Nucleus accumbens (tissue), 56 donors: ENCODE measurements at places on chromosomes 12 and 14.

GRCh38 chr12:64500394-64500793 is 48.5 kb downstream of the TBK1 start:
- DNase-seq, result no peak

DNA sequence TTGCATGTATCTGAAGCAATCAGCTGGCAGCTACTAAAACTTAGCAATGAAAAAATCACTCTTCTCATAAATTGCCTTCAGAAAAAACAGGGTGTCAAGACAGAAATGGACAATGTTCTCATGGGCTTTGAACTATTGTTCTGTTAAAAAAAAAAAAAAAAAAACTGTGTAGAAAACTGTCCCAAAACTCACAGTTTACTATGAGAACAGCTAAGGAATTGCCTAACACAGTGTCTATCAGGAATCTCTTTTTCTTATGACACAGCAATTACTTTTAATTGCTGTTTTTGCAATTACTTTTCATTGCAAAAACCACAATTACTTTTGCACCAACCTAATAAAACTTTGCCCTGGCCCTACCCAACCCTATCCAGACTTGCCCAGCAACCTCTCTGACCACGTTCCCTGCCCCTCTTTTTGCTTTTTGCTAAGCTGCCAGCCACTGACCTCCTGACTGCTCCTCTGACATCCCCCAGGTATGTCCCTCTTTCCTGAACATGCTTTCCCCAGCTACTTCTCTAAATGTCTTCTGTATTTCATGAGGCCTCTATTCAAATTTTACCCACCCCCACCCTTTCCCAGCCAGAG is 68.0 kb upstream of the SLCO1C1 start:
- no peak for DNase-seq

- no peak for DNase-seq
Observed at GRCh38 chr12:24742378-24742777, 206.5 kb downstream of the BCAT1 start.

DNA sequence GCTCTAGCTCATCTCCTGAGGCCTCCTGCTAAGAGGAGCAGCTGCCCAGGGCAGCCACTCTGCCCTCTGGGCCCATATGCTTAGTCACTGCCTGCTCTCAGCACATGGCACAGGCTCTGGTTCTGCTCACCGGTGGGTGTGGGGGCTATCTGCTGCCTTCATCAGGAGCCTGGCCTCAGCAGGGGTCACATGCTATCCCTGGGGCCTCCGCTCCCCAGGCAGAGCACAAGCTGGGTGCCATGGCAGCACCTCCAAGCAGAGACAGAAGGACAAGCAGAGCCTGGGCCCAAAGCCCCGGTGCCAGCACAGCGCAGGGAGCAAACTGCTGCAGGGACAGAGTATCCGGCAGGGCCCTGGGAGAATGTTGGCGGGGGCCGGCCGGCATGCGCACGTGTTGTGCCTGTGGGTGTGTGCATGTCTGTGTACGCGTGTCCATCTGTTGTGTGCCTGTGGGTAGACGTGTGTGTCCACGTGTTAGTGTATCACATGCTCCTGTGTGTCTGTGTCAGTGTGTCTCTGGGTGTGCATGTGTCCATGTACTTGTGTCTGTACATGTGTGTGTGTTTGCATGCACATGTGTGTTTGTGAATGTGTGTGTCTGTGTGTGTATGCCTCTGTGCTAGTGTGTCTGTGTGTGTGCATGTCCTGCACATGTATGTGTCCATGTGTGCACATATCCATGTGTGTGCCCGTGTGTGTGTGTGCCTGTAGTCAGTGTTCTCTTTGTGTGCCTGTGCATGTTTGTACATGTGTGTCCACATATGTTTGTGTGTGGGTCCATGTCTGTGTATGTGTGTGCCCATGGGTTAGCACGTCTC is 326.9 kb downstream of the TMEM121 start:
- DNase-seq, result no peak

DNA sequence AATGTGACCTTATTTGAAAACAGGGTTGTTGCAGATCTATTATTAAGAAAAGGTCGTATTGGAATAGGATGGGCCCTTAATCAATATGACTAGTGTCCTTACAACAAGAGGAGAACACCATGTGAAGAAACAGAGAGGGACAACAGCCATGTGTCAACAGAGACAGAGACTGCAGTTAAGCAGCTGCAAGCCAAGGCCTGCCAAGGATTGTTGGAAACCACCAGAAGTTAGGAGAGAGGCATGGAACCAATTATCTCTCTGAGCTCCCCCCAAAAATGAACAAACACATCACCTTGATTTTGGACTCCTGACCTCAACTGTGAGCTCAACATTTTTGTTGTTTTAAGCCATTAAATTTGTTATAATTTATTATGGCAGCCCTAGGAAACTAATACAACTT is 214.6 kb upstream of the PRKD1 start:
- no peak for DNase-seq

DNA sequence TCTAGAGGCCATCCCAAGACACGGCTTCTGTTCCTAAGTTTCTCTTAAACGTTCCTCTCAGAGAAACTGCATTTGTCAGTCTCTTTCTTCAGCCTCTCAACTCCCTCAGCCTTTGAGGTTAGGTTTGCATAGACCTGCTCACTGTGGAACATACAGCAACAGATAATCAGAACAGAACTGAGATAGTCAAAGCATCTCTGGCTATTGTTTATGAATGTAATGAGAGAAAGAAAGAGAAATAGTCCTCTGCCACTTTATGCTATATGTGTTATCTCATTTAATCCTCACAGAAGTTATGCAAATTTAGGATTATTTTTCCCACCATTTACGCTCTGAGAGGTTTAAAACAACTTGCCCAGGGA is 190.6 kb downstream of the PHLDA1 start:
- no peak for DNase-seq

DNA sequence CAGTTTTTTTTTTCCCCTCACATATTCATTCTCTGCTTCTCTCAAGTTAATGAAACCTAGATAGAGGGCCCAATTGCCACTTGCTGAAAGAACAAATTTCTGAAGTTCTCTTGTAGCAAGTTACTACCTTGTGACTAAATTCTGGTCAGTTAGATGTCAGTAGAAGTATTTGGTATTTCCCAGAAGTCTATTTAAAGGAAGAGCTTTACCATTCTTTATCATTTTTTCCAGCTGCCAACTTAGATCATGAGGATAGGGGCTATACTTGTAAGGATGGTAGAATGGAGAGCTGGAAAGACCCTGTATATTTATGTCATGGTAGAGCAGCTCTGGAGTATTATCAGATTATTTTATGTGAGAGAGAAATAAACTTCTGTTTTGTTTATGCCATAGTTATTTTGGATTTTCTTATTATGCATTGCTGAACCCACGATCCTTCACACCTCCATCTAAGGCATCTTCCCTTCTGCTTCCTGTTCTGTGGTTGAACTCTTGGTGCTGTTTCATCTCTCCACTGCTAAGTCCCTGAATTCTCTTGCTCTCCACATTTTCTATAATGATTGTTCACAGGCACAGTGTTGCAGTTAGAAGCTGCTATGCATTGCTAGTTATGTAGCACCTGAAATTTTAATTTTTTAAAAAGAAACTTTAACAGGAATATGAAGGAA is 25.9 kb downstream of the FUT8 start:
- no peak for DNase-seq

DNA sequence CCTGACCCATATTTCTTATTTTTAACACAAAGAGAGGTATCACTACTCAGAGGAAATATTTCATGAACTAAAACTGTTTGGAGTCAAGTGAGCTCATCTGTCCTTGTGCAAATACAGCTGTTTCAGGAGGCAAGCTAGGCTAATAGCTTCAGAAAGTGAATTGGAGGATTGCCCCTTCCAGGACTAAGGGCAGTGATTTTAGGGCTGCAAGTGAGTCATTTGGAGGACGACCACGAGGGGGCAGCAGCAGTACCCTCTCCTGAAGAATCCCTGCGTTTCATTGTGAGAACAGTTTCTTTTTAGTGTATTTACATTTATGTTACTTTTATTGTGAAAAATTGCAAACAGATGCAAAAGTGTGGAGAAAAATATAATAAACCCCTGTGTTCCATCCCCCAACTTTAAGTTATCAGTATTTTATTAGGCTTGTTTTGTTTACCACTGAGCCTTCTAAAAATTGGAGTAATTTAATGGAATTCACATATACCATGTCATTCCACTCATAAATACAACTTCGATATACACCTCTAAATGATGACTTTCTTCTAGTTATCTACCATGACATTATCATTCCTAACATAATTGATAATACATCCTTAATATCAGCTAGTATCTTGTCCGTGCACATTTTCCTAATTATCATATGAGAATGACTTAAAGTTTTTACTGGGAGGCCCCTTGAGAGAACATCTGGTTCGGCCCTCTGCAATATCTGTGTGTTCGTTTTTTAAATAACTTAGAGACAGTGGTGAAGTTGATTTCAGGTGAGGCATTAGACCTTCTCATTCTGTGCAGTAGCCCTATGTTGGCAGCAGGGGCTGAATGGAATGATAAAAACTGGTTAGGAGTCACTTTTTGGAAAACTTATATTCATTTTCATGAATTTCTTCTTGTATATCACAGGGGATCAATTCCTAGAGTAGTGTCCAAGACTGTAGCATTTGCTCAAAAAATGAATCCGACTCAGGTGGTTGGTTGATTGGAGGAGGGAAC is 13.7 kb downstream of the FOXJ2 start:
- peak; percentile 81 for DNase-seq

GRCh38 chr14:66174453-66174891 is 311.7 kb upstream of the CCDC196 start:
- no peak for DNase-seq

DNA sequence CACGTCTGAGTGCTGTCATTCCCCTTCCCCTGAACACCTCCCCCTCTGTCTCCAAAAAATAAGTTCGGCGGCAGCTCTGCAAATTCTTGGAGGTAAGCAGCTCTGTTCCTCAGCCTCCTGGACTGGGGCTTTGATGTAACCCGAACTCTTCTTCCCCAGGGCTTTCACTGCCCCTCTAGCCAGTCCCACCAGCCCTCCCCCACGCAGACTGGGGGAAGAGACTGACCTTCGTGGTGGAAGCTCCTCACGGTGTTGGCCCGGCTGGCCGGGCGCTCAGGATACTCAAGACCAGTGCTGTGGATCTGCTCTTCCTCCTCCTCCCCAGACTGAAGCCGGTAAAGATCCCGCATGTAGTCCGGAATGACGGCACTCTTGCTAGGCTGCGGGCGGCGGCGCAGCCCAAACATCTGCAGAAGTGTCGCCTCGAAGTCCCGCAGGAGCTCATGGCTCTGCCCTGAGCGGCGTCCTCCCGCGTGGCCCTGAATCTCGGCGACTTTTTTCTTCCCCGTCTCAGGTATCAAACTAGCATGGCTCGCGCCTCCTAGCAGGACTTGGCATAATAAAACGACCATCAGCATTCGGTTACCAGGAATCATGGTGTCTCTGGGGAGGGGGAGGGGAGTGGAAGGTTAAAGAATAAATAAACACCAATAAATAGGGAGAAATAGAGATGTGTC is 4.9 kb downstream of the BMP4 start:
- DNase-seq, result no peak

DNA sequence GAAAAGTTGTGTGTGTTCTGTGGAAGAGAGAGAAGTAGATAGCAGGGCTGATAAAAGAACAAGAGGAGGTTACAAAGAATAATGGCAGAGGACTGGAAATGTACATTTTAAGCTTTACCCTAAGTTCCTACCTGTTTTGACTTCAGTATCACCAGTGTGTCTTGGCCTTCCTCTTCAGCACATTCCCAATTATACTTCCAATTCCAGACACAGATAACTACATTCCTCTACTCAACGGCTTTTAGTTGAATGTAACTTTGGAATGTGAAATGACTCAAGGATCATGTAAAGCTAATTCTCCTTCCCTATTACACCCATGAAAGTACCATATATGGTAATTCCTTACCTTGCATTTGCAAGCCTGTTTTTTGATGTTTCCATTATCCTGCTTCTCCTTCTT is 5.0 kb downstream of the MGST1 start:
- no peak for DNase-seq

DNA sequence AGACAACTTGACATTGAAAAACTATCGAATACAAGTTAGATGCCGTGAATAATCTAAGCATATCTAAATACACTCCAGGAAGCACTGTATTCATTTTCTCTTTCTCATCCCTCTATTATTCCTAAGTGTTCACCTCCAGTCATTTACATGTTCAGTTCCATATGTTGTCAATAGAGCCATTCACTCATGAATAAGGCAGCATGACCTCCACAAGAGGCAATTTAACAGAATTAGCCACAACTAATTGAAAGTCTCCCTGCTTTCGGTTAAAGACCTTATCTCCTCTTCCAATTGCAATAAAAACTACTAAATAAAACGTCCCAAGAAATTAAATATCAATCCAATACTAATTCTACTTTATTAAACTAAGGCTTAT is 1.8 kb downstream of the LRIG3 start:
- no peak for DNase-seq

DNA sequence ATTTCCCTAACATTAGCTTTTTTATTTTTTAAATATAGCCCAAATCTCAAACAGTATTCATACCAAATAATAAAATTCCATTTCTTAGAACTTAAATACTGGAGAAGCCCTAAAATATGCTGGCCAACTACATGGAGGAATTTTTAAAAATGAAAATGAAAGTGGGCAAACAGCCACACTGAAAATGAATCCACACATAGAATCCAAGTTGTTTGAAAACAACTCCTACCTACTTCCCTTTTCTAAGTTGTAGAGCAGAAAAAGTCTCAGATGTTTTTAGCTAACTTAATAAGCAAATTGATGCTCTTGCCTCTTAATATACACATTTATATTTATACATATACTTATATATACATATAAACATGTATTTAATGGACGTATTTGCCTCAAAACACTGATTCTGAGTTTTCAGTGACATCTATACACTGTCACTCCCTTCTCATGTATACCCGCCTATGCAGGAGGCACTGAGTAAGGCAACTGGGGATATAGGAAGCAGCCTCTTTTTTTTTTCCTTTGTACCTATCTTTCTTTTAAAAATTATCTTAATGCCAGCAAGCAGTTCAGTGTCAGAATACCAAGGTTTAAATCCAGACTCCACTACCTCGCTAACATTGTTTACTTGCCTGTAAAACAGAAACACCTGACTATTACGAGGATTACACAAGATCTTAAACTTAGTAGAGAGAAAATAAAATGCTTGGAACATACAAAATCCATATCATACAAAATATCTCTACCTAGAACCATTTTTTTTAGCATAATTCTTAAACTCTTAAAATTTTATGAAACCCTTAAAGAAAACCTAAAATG is 13.3 kb downstream of the DICER1 start:
- DNase-seq, result no peak

GRCh38 chr12:3442397-3442796 is 48.6 kb upstream of the PRMT8 start:
- no peak for DNase-seq

GRCh38 chr12:130804216-130804615 is 34.8 kb downstream of the STX2 start:
- no peak for DNase-seq

- no peak for DNase-seq
Observed at GRCh38 chr14:90814806-90815571, 1.2 kb downstream of the TTC7B start.

GRCh38 chr12:72264548-72265175 is 7.5 kb upstream of the TRHDE start:
- no peak for DNase-seq

DNA sequence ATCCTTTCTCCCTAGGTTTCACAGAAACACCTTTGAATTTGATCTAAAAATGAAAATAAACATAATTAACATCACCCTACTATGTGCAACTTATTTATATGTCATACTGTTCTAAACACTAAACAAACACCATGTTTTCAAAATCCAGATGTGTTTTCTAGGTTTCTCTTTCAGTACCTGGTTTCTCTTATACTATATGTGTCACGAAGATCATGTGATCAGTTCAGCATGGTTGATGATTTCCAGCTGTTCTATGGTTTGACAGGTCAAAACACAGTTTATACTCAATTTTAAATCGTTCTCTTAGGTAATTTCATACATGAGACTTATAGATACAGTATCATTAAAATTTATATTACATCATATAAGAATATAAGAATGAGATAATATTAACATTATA is 373.1 kb downstream of the SOX5 start:
- no peak for DNase-seq
